ENCODE measurements at places on chromosomes 4 and X.

- DNase-seq = no peak
Measured at GRCh38 chr4:95157596-95157995, 391.2 kb downstream of the UNC5C start.

GRCh38 chr4:107202744-107203143, 166.6 kb upstream of the DKK2 start:
- DNase-seq = no peak

GRCh38 chrX:13540602-13541001, 28.8 kb upstream of the EGFL6 start:
- DNase-seq = no peak

DNA sequence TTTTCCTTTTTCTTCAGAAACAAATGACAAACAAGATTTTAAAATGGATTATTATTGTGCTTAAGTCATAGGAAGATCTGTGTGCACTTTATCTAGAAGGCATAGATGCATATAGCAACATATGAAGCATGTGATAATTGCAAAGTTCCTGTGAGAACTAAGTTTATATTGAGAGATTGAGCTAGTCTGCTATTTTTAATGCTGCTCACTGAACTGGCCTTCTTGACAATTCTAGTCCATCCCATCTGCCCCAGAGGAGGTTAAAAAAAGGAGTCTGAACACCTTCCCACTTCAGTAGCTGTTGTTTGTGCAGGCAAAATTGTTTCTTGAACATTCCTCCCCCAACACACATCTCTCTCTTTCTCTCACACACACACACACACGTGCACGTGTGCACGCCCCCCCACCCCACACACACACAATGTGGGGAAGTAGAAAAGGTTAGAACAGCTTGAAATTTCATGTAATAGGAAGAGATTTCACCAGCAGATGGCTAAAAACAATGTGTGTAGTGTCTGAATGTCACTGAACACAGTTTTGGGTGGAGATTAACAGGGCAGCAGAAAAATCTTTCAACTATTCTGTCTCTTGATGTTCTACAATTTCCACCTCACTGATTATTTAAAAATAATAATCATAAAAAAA, 108.0 kb downstream of the GPM6A start:
- DNase-seq = no peak

GRCh38 chrX:11870789-11871188, 112.8 kb downstream of the MSL3 start:
- DNase-seq = no peak

GRCh38 chr4:112550728-112551127, 34.7 kb upstream of the NEUROG2 start:
- DNase-seq = no peak

DNA sequence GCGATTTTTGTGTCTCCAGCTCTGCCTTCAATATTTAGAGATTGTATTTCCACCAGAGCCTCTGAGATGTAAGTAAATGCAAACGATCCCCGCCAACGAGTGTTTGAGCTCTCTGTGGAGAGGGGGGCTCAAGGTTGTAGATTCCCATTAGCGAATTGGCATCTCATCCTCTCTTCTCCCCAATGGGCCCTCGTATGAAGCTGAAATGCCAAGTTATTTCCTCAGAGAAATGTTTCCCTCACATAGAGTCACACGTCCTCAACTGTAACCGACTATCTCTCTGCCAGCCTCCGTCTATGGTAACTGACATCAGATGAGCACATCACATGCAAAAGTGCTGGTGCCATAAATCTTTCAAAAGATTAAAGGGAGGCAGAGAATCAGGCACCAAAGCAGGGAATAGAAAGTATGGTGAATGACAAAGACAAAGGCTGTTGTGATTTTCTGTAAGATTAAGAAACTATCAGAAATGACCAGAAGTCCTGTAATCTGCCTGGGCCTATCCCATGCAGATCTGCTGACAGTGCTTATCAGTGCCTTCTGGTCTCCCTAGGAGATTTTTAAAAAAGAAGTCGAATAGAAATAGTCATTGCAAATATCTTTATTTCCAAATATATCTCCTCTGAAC, 157.1 kb downstream of the PDGFRA start:
- no peak for DNase-seq

DNA sequence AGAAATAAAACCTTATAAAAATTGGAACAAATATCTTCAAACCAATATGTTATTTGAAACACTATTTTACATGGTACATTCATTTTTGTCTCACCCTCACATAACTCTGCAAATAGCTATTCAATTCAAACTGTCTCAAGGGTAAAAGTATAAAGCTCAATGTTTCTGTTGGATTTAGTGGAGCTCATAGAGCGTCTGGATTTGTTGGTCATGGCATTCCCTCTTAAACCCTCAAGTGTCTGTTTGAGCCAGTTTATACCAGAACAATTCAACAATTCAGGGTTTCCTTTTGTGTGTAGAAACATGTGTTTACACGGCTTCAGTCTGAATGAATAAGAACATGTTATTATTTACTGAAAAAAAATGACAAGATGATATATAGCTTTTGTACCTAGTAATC, 161.6 kb downstream of the PCDH18 start:
- no peak for DNase-seq

DNA sequence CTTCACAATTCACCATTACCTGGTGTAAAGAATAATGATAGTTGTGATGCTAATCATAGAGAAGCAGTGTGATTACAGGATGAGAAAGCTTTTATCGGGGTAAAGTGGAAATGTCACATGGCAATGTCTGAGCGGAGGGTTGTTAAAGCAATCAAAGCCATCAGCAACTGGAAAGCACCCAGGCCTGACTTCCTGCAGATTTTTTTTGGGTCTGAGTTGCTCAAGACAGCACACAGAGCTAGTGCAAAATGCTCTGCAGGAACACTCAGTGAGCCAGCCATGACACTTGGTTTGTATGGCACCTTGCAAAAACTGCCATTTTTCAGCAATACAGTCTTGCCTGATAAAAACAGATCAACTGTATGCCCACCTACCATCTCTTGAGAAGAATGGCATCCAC, 152.9 kb downstream of the COL4A6 start:
- DNase-seq = no peak

- peak; percentile 41 for DNase-seq
Measured at GRCh38 chrX:40550066-40550465, 30.7 kb upstream of the ATP6AP2 start.

- no peak for DNase-seq
Measured at GRCh38 chr4:154958621-154959358, 177.7 kb downstream of the RBM46 start.

GRCh38 chrX:21255032-21255618, 119.1 kb upstream of the CNKSR2 start:
- DNase-seq = no peak

GRCh38 chr4:59553721-59554091, 1646.4 kb upstream of the ADGRL3 start:
- DNase-seq = no peak

GRCh38 chr4:109078724-109079123, 223.7 kb downstream of the COL25A1 start:
- no peak for DNase-seq
